Left cardiac atrium (tissue), 4 donors: ENCODE measurements at places on chromosomes 2 and 18.

- DNase-seq: no peak
Measured at GRCh38 chr2:20573620-20574422, 77.1 kb downstream of the HS1BP3 start.

GRCh38 chr18:55974521-55974920 is 386.5 kb upstream of the TCF4 start:
- DNase-seq: no peak

- DNase-seq: no peak
Measured at GRCh38 chr2:66729416-66730330, 294.7 kb downstream of the MEIS1 start.

GRCh38 chr2:70943205-70943871 is 7.6 kb downstream of the ATP6V1B1 start:
- no peak for DNase-seq

DNA sequence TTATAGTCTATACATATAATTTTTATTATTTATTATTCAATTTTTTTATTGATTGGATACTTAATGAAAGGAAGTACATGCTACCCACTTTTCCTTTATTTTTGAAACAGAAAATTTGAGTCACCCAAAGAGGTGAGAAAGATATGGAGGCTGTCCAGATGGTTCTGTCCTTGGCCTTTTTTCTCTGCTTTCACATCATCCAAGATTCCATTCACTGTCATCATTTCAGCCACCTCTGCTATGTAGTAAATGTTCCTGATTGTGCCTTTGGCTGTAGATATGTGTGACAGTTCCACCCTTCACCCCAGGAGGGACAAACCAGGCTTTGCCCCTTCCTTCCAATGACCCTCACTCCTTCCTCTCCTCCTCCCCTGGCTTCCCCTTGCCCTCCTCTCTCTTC is 675.7 kb upstream of the ID2 start:
- DNase-seq: no peak

- DNase-seq: no peak
Measured at GRCh38 chr2:11634584-11634983, 35.4 kb downstream of the NTSR2 start.
